ENCODE measurements at places on chromosomes 12 and 14.

DNA sequence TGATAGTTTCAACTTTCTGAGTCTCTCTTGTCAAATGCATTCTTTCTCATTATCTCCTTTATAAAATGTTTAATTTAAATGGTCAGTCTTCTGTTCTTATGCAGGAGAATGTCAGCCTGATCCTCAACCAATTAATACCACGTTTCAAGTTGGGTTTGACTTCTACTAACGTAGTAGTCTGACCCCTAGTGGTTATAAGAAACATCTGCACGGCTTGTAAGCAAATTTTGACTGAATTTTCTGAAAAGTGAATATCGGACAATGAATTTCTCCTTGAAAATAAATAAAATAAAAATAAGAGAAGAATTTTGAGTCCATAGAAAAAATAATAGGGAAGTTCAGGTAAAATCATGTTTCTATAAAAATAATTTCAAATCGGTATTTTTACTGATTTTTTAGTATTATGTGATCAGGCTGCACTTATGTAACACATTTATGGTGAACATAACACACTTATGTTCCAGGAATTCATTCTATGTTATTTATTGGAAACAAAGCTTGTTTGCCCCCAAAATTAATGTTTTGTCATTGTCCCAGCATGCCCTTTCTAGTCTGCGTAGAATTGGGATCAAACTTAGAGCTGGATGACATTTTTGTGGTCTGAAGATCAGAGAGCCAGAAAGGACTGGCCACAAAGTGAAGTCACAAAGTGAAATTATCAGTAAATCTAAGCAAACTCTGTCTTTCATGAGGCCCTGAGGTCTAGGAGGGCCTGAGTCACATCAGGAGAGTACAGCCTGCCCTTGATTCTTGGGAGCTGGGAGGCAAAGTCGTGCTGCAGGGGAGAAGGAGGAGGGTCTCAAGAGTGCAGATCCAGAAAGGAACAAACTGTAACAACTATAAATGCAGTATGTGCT is 101.2 kb upstream of the STXBP6 start:
- peak; percentile 43 for DNase-seq

DNA sequence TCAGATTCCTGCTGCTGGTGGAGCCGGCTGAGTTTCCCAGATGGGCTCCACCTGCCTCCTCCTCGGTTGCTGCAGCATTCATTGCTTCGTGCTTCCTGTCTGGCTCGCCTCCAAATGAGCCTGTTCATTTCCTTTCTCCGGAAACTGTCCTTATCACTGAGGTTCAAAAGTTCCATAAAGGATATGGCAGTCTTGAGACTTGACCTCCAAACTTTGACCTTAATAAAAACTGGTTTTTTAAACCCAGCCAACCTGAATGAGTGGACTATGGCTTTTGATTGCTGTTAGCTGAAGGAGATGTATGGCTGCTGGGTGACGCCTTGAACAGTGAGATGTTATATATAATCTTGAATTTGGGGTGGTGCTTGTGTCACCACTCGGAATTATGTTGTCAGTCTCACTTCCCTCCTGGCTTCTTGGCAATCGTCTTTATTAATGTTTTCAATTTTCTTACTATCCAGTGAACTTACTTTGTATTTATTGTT is 62.7 kb downstream of the RASSF3 start:
- DNase-seq = peak; percentile 87

DNA sequence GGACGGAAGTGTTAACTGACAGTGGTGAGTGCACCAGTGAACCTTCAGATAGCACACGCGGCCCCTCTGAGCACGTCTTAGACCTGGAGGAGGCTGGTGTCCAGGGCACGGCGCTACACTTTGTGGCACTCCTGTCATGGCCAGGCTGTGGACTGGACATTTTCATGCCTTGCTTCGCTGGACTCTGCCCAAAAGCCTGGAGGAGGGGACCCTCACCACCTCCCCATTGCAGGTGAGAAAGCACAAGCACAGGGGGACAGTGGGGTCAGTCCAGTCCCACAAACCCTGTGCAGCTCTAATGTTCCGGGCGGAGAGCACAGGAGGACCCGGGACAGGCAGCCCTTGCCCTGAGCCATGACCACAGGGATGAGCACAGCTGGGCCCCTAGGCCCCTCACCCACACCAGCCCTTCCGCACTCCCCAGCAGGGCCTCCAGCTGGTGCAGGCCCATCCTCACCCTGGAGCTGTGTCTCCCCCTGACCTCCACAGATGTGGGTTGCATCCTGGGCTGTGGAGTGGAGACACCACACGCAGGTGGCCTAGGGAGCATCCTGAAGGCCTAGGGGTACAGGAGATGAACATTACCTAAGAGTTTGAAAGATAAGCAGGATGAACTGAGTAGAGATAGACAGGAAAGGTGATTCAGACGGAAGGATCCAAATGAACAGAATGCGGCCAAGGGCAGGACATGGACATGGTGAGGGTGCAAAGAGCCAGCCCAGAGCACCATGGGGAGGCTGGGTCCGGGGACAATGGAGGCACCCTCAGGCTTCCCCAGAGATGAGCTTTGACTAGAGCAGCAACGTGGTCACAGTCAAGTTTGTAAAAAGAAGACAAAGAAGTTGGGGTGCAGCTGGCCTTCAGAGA is 132.8 kb downstream of the BCL11B start:
- DNase-seq = no peak

GRCh38 chr14:42911642-42912041 is 1305.0 kb downstream of the LRFN5 start:
- DNase-seq = no peak

DNA sequence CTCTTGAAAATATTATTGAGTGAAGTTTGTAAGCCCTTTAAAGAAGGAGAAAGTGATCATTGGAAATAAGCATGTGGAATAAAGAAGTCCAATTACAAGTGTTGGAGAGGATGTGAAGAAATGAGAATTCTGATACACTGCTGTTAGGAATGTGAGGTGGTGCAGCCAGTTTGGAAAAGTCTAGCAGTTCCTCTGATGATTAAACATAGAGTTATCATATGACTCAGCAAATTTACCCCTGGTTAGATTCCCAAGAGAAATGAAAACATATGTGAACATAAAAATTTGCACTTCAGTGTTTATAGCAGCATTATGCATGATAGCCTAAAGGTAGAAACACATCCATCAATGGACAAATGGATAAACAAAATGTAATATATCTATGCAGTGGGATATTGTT is 319.9 kb downstream of the AEBP2 start:
- DNase-seq = peak; percentile 47

DNA sequence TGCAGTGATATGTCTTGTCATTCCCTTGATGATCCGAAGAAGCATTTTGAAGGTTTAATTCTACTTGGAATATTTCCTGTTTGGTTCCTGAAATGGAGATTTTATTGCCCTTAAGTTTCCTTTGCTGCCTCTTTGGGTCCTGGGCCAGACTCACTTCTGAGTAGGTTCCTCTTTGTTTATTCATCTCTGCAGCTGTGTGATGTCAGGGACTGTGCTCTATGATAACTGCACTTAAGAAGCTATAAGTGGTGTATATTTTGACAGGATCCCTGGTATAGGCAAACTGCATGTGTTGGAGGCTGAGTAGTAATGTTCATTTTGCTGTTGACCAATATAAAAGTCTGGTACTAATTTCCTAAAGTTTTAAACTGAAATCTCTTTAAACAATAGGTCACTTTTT is at the start of gene KLRC4:
TSS of gene KLRC4 (minus strand) at position 366 of the 400 bp plus-strand sequence. CDS start at position 184, 182 bp downstream.
- peak; percentile 60 for DNase-seq

GRCh38 chr14:98931911-98932310 is 340.1 kb downstream of the BCL11B start:
- DNase-seq = no peak

- no peak for DNase-seq
Observed at GRCh38 chr12:104372061-104372720, 68.7 kb downstream of the EID3 start.

GRCh38 chr12:74499192-74499591 is 38.4 kb upstream of the ATXN7L3B start:
- no peak for DNase-seq

- DNase-seq = no peak
Observed at GRCh38 chr14:44720707-44721106, 213.6 kb upstream of the FSCB start.

DNA sequence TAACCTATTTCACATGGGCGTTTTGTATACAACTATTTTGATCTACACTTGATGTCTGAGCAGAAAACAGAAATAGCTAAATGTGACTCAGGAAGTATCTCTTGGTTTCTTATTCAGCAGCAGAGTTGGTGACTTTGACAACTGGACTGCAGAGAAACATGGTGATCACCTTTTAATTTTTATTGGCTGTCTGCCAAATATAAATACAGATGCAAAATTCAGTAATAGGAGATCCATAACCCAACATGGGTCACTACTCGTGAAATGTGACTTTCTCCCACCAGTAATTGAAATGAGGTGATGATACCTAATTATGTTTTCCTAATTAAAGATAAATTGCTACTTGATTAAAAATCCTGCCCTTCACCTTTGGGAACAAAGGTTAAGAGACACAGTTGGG is 487.1 kb downstream of the NELL2 start:
- DNase-seq = no peak

DNA sequence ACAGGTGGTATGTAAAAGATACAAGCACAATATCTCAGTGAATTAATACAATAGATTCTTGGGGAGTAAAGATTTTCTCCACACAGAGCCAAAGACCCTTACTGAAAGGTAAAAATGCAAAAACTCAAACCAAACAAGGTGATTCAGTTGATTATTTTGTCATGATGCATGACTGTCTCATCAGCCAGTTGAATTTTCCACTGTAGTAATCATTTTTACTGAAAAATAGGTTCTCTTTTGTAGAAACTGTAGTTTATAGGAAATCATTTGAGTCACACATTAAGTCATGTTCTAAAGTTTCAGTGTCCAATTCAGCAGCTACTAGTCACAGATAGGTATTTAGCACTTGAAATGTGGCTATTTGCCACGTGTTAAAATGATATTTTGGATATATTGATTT is 53.6 kb downstream of the PPFIA2 start:
- DNase-seq = no peak

DNA sequence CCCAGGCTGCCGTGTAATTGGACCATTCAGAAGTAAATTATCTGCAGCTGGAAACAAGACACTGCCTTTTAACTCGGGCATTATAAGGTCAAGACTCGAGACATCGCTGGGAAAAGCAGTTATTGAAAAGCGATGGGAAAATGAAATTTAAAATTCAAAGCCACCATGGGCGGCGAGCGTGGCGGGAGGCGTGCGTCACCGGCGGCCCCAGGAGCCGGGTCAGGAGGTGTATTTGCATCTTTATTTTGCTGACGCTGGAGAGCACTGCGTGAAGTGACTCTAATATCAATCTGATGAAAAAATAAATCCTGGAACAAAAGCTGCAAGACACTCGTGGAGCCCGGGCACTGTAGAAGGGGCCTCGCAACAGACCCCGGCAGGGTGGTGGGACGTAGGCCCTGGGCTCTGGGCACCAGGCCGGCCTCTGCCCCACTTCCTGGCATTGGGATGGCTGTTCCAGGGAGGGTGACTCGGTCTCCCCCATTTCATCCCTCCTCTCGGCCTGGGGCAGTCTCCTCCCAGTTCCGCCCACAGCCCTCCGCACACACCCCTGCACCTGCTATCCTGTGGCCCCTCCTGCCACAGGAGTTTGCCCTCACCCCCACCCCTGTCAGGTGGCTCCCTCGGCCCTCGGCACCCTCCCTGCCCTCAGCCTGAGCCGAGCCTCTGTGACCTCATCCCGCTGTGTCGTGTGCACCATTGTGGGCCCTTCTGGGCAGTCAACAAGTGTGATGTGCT is 196.2 kb downstream of the KIF26A start:
- no peak for DNase-seq

DNA sequence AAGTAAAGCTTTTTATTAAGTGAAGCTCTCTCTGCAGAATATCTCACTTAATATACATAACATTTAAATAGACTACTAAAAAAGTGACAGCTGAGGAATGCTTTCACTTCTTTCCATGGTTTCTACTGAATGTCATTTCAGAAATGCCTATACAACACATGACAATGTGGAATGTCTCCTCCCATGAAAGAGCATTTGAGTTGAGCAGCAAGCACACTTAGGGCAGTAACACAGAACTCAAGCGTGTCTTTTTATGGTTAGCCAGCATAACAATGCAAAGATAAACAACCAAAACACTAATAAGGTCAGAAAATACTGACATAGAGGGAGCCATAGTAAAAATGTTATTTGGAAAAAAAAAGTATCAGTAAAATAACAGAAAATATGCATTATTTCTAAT is 9.4 kb downstream of the PPP1R12A start:
- DNase-seq = no peak

- DNase-seq = peak; percentile 26
Observed at GRCh38 chr14:52080808-52081755, 12.2 kb upstream of the NID2 start.
